ENCODE measurements at places on chromosomes 4 and X. TPM values are rescaled to one million over a fixed set of nuclear protein-coding genes. Genes with fewer than 3 reads are reported as not detected.

FAM9B gene
- total RNA-seq: not detected

DNA sequence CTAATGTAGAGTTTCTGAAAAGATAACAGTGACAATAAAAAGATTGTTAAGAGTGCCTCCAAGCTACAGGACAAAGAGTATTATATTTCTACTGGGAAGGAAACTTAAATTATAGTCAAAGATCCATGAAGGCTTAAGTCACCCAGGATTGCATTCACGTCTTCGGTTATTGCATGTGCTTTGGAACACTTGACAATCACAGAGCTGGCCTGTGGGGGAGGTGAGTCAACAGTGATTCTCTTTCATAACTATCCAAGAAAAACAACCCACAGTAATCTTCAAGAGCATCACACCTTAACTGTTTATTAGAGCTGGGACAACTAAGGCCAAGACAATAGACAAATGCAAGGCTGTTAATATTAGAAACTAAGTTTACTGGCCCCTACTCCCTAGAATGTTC is 40.3 kb downstream of the PDGFC start:
- DNase-seq: no peak

GRCh38 chr4:185998791-185999190 is 70.2 kb upstream of the TLR3 start:
- no peak for DNase-seq

DNA sequence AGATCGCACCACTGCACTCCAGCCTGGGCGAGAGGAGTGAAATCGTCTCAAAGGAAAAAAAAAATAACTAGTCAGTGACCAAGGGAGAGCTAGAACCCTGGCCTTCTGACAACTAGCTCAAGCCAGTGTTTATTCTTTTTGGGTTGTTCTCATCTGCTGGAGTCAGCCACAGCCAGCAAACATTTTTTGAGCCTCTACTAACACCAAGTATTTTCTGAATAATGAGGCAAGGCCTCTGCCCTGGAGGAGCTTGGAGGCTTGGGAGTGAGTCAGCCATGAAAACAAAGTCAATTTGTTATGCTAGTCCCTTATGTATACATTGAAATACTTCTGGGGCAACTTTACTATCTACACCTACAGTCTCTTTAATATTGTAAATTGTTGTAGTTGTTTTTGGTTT is 46.5 kb downstream of the TMA16 start:
- no peak for DNase-seq

DNA sequence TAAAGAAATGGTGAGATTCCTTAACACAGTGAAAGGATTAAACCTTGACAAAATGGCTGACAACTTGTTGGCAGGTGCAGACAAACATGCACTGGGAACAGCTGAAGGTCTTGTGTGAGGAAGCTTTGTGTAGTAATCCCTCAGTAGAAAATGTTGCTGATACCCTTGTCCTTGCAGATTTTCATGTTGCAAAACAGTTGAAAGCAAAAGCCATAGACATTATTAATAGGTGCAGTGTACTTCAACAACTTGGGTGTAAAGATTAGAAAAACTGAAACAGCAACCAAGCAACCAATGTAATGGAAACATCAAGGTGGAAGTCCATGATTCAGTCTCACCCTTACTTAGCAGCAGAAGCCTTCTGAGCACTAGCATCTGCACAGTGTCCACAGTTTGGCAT is 29.8 kb downstream of the UGT2B7 start:
- no peak for DNase-seq

GRCh38 chr4:165464376-165464775 is 85.6 kb downstream of the CPE start:
- no peak for DNase-seq

DNA sequence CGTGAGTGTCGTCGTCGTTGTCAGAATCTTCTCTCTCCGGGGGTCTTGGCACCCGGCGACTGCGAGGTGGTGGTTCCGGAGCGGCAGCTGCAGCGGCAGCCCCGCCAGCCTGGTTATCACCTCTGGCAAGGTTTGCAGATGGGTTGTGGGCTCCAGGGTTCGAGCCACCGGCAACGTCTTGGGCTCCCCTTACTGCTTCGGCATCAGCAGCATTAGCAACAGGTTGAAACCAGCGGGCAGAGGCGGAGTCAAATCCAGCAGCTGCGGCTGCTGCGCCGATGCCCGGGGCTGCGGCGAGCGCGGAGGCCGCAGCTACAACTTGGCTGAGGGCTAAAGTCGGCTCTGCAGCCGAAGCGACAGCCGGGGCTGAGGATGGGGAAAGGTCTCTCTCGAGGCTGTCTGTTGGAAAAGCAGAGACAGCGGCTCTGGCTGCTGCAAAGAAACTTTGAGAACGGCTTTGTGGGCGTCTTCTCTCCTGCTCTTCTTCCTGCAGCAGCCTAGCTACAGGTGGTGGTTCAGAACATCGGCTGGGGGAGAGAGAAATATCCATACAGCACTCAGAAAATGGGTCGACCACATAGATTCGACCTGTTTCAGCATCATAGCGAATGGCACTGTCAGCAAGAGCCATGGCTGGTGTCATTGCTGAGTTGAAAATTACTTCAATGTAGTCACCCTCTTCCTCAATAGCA is 3.6 kb downstream of the IRS4 start:
- DNase-seq: no peak

DNA sequence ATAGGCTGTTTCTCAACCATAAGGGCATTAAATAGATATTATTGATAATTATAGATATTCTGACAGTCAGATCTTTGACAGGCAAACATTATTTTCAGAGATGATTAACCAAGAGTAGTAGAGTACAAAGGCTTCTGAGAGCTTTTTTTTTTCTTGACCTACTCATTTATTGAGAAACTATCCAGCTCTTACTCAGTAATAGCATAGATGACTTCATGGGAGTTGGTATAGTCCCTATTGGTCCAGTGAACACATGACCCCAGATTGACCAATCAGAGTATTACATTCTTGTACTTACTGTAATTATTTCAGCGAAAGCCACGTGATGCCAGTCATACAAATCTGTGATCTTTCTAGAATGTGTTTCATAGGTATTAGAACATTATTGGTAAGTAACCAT is 508.7 kb downstream of the FSTL5 start:
- no peak for DNase-seq

DNA sequence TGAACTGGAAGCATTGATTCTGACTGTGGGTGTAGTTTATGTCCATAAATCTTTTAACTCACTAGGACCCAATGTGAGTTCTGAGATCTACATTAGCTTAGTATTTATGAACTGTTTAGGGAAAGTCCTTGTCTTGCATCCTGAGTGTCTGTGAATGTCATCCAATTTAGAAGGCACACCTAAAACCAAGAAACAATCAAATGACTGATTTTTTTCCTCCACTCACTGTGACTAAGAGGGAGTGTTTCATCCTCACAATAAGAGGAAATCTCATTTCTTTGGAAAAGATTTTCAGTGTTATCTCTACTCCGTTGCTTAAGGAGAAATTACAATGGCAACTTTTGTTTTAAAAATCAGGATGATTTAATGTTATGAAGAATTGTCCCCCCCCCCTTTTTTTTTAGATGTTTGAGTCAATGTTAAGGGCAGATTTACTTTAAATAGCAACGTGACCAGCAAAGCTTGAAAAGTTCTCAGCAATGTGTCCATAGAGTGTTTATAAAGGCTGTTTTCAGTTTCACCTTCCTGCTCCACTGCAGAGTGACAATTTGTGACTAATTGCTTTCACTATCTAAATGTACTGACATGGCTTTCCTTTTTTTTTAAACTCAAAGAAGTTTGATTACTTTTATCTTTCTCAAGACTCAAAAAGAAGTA is 173.0 kb downstream of the SPCS3 start:
- no peak for DNase-seq

RASGEF1B gene
- 27.8 TPM for total RNA-seq

CYTL1 gene
- 2.3 TPM for total RNA-seq

DNA sequence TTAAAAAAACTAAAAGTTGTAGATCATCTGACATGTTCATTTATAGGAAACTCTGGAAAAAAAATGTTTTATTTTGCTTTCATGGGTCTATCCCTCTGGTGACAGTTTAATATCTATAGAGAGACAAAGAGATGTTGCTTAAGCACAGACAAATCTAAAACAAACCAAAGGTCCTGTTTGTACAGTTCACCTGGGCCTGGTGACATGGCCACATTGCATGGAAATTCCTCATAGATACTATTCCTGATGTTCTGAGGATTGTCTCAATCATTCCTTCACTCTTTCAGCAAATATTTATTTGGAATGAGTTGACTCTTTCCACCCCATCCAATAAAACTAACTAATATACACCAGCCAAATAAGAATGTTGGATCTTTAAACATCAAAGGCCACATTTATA is 259.1 kb upstream of the NOCT start:
- no peak for DNase-seq

GRCh38 chrX:103464072-103464773 is 55.1 kb downstream of the RAB40A start:
- peak; percentile 14 for DNase-seq

- DNase-seq: no peak
Measured at GRCh38 chrX:69991685-69992084, 58.1 kb downstream of the AWAT2 start.

CRMP1 gene
- 103 TPM for total RNA-seq

DNA sequence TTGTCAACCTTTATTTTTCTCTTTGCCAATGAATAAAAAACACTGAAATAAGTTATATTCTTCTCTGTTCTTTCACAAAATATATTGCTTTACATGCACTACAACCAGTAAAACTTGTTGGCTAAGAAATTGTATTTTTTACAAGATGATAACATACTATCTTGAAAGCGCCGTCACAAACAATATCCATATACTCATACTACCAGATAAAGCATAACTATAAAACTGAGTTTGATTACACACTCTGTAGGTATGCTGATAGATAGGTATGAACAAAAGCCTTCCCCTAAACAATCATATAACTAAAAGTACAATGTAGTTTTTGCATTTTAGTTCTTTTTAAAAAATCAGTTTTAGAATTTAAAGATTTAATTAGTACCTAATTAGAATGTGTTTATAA is 13.6 kb upstream of the BMP2K start:
- no peak for DNase-seq

CRLF2 gene
- not detected for total RNA-seq

DNA sequence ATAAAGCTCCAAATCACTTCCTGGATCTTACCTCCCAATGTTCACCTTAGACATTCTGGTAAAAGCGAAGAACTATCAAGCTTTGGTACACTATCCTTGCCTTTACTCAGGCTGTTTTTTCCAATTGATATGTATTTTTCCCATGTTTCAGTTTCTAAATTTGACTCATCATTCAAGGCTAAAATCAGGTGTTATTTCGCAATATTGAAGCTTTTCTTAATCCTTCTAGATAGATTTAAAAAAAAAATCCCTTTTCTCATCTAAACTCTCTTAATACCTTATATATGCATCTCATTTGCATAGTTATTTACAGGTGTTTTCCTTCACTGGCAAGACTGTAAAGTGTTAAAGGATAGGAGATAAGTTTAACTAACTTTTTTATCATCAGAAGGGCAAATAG is 608.1 kb upstream of the FAM241A start:
- no peak for DNase-seq

DNA sequence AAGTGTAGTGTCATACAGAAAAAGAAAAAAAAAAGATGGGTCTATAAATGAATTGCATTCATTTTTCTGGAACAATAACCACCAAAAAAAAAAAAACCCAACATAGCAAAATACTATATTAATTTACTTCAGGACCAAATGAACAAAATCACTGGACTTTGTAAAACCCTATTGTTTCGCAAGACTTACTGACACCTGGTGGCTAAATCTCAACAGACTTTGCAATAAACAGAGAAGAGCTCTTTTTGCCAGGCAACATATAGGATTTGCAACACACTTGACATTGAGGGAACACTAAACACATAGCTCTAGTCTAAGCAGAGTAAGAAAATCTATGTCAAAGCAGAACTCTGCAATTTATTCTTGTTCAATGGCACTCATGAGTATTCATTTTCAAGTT is 990.2 kb downstream of the STPG2 start:
- no peak for DNase-seq

SMS gene
- total RNA-seq: 93.2 TPM

CITED1 gene
- total RNA-seq: 13.3 TPM

- DNase-seq: no peak
Measured at GRCh38 chr4:114384629-114385028, 214.0 kb upstream of the UGT8 start.

DNA sequence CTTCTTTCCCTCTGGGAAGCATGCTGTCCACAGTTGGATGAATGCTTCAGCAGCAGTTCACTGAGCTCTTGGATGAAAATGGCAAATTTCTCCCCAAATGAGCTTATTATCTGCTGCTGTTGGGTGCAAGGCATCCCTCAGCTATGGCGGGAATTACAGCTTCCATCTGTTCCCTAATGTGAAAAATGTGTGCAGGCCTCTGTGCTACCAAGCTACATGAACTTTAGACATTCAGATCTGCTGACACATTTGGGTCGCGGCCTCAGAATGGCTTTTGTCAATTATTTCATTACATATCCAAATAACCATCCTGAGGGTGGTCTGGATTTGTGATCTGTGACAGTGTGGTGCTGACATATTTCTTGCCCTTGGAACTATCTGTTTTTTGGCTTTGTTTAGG is 119.5 kb upstream of the SCML1 start:
- no peak for DNase-seq

GRCh38 chr4:2592572-2592971 is 56.1 kb downstream of the FAM193A start:
- DNase-seq: no peak

ASMTL gene
- 44.2 TPM for total RNA-seq

CFI gene
- total RNA-seq: 3.3 TPM

GRCh38 chrX:127552571-127552970 is 499.6 kb downstream of the ACTRT1 start:
- no peak for DNase-seq
